ENCODE measurements at places on chromosomes 6 and 20.

GRCh38 chr20:58634521-58635278 is 16.4 kb upstream of the STX16 start:
- no peak for DNase-seq

GRCh38 chr6:123901436-123901835 is 97.8 kb downstream of the NKAIN2 start:
- DNase-seq = no peak

DNA sequence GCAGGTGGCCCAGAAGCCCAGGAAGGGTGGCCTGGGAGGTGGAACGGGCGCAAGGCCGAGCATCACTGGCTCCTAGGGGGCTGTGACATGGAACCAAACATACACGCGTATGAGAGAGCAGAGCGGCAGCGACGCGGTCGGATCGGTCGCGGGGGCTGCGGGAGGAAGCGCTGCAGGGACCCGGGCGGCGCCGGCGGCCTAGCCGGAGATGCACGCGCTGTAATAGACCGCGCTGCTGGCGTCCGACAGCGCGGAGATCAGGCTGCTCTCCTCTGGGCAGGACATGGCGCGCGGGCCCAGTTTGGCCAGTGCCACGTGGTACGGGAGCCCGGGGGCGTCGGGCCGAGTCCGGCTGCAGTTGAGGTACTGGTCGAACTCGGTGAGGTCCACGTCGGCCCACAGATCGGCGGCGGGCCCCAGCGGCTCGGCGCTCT is 1.5 kb downstream of the SOX18 start:
- no peak for DNase-seq

DNA sequence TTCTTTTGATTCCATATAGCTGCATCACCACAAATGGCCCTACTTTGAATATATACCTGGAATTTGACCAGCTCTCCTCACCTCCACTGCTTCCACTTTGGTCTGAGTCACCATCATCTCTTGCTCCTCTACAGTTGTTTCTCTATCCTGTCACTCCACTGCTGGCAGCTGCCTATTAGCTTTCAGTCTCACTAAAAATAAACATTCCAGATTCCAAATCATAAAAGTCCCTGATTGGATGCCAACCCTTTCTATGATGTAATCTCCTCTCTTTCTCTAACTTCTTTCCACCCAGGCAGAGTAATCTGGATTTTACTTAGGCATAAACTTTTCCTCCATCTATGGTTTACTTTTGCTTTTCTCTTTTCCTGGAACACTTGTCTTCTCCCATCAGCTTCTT is 49.1 kb downstream of the RFPL4B start:
- DNase-seq = no peak

GRCh38 chr6:109024784-109025183 is 69.9 kb downstream of the SESN1 start:
- no peak for DNase-seq

Data from NCI-H1436 (cell line).